ENCODE measurements at places on chromosomes 3 and 15.

DNA sequence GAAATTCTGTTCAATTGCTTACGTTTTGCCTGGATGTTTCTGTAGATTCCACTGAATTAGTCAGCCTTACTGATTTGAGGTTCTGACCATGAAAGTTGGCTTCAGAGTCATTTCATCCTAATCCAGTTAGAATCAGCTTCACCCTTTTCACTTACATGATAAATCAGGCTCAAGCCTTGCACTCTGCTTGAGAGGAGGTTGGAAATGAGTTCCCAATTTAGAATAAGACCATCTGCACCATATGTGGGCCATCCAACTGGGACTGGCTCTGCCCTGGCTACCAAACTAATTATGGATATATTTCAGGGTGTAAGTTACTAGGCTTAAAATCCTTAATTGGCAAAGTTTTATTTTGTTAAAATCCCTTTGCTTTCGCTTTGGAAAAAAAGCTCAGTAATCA is 255.7 kb downstream of the CHL1 start:
- DNase-seq = no peak

GRCh38 chr15:80730926-80731325 is 35.8 kb downstream of the ABHD17C start:
- DNase-seq = no peak

DNA sequence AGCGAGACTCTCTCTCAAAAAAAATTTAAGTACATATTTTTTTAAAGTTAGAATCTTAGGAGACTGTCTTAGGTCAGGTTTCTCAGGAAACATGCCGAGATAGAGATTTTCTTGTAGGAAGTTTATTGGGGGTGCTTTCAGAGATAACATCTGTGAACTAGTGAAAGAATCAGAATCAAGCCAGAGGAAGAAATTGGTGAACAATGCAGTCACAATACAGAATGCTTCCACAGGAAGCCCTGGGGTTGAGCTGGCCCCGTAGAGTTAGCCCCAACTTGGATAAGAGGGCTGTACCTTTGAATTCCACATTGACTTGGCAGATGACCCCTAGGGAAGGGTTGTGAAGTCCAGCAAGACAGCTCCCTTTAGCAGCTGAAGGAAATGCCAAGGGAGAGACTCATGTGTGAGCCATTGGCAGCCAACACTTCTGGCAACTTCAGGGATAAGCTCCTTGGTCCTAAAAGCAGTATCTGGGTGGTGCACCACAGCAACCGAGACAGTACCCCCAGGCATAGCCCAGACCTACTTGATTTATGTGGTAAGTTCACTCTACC is 7.1 kb upstream of the PLCB2 start:
- DNase-seq = no peak

DNA sequence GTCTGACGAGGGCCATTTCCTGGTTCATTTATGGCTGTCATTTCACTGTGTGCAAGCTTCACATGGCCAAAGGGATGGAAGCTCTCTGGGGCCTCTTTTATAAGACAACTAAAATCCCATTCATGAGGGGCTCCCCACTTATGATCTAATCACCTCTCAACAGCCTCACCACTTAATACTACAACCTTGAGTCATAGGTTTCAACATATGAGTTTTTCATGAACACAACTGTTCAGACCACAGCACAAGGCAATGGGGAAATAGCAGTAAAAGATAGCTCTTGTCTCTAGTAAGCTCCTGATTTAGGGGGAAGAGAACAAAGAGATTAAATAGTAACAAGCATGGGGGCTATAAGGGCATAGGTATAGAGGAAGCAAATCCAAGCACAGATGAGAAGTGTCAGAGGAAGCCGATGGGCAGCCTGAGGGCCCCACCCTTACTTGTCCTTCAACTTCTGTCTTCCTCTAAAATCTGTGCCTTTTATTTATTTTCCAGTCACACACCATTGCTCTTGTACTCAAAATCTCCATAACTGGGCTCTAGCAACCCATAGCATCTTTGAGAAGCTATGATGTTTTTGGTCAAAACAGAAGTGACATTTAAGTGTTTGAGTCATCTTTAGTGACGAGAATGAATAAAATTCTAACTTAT is 329.1 kb downstream of the UNC13C start:
- no peak for DNase-seq

DNA sequence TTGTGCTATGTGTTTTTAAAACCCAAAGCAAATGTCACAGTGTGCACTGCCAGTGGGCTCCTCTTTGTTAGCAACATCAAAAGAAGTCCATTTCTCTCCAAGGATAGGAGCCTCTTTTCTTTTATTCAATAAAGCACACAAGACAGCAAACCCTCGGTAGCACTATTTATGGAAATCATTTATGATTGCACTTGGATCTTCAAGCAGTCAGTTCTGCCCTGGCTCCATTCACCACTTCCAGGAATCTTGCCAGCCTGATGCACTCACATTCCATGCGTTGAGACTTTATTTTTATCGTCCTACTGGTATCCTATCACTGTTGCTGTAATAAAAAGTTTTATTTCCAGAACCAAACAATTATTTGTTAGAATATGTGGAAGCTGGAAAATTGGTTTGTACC is 412.1 kb downstream of the TBL1XR1 start:
- no peak for DNase-seq

DNA sequence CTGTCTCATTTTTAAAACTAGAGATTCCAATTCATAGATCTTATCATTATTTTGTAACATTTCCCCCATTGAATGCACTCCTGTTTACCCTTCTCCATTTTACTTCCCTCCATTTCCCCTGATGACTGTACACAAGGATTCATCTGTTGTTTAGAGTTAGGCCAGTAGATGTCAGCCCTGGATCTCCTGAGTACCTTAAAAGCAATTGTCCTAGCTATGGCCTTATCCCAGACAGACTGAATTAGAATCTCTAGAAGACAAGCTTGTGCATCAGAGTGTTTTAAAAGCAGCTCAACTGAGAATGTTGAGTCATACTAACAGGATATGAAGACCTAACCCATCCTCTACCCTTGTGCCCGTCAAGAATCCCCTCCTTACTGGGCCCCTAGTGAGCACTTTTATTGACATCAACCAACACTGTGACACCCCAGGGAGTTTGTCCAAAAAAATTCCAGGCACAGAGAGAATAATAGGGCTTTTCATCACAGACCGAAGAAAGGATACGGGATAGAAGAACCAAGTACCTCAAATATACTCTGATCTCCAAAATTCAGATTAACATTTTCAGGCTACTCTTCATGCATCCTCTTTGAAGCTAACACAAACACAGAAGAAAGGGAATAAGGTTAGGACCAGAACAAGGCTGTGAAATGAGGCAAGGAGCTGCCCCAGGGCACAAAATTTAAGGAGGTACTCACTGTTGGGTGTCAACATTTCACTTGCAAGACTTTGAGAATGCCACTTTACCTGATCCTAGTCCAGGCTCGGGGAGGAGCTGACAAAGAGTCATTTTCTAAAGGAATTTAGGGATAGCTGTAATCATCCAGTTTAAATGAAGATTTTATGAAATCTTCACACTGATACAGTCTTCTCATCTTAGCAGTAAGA is 17.1 kb downstream of the ZBED2 start:
- DNase-seq = no peak

- no peak for DNase-seq
Measured at GRCh38 chr15:32831485-32831884, 113.7 kb downstream of the GREM1 start.

DNA sequence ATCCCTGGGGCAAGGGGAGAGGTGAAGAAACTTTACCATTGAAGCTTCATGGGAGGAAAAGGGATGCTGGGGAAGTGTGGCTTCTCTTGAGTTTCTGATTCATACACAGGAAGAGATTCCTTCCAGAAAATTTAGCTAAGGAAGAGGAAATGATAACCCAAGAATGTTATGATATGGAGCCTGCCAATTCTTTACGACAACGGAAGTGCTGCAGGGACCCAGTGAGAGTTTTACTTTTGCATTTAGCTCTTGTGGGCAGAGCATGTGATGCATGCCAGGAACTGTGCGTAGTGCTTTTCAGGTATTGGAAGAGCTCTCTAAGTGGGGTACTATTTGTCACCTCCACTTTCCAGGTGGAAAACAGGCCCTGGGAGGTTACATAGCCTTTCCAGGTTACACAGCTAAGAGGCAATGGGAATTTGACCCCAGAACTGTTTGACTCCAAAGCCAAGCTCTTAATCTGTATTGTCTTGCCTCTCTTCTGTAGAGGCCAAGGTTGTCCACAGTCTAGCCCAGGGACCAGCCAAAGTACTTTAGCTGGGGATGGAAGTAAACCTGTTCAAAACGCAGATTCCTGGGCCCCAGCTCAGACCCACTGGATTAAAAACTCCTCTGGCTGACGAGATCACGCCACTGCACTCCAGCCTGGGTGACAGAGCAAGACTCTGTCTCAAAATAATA is 23.0 kb downstream of the CMTM7 start:
- no peak for DNase-seq

Measured in psoas muscle (tissue), 8 donors.